Urothelium cell line (cell line): ENCODE measurements at places on chromosomes 4 and X.

DNA sequence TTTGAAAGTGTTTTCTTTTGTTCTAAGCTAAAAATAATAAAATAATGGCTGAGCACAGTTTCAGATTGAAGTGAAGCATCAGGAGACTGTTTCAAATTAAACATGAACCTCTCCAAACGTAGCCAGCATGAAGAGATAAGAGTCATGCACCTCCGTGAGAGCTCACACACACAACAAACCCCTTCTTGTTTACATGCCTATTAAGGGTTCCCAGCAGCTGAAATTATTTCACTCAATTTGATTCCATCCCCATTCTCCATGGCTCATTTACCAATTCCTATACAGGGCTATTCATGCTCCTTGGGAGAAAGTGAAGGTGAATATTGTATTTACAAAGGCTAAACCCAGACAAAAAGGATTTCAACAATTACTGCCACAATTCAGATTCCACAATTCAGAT is 954.1 kb upstream of the INTU start:
- no peak for DNase-seq

DNA sequence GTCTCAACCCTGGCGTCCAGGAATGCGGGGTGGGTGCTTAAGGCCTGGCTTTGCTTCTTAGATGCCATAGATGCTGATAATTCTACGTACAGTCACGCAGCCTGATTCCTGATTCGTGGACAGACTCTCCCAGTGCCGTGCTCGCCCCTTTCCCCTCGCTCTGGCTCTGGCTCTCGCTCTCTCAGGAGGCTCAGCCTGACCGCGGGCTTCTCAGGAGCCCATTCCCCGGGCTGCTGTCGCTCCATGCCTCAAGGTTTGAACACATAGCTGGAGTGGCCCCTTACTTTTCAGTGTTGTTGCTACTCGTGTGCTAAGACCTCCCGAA is 59.2 kb upstream of the ZC4H2 start:
- peak; percentile 23 for DNase-seq

- no peak for DNase-seq
These were observed at the start of gene SHISA3 for GRCh38 chr4:42396752-42397634. SHISA3 (plus strand) TSS chr4:42397488; CDS start chr4:42398057, 569 bp downstream.

DNA sequence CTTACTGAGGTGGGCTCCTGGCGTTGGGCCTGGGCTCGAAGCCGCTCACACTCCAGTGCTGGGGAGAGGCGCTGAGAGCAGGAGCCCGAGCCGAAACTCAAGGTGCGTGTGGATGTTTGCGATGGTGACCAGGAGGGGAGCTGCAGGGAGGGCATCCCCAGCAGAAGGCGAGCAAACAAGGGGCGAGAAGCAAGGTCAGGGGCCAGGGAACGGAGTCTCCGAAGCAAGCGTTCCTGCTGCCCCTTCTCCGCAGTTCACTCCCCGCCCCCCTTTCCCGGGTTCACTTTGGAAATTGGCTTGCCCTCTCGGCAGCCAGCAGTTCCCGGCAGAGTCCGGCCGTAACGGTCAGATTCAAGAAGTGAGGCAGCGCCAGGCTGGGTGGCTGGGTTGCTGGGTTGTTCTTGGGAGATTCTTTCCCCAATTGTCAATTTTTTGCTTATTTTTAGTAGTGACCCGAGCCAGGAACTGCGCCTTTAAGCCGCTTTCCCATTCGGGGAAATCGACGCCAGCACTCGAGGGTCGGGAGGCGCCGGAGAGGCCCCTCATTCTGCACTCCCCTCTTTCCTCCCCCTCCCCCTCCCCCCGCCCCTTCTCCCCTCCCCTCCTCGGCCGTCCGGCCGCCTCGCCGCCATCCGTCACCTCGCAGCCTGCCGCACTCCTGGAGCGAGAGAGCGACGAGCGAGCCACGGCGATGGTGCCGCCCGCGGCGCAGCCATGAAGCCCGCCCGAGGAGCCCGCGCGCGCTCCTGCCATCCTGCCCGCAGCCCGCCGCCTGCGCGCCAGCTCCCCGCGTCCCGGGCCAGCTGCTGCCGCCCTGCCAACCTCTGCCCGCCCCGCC is at the start of gene FRMPD3:
Gene FRMPD3, plus strand, starts transcription at position 655 of the 838 bp plus-strand sequence. CDS start 76,937 bp downstream, outside the sequence.
- DNase-seq, result peak; percentile 29

GRCh38 chr4:98452091-98452490 is 190.9 kb downstream of the RAP1GDS1 start:
- no peak for DNase-seq

- DNase-seq, result peak; percentile 31
These were observed 82.4 kb upstream of the TMEM150C start for GRCh38 chr4:82643994-82644733.

DNA sequence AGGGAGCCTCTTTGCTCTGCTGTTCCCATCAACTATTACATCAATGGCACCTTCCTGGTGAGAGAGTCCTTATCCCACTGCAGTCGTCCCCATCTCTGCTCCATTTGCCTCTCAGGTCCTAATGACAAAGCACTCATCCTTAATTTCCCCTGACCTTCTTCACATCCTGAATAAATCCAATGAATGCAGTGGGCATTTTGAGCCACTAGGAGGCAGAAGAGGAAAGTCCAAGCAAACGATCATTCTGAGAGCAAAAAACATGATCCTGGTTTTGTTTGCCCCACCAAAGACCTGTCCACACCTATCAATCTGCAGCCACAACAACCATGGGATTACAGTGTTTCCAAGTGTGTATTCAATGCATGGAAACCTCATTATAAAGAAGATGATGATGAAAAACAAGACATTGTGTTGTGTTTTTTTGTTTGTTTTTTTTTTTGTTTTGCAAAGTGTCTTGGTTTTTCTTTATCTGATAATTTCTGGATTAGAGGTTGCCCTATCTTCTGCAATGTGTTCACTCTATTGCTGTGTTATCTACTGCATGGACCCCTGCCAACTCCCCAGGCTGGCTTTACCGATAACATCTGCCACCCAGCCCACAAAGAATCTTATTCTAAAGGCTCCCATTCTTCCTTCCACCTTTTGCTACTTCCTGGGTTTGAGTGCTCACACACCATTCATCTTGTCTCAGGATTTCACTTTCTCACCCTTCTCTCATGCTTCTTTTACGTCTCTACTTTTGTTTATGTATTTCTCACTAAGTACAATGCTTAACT is 207.2 kb downstream of the NLGN4X start:
- DNase-seq, result no peak

- no peak for DNase-seq
These were observed 55.1 kb downstream of the DMD start for GRCh38 chrX:33156152-33156726.

DNA sequence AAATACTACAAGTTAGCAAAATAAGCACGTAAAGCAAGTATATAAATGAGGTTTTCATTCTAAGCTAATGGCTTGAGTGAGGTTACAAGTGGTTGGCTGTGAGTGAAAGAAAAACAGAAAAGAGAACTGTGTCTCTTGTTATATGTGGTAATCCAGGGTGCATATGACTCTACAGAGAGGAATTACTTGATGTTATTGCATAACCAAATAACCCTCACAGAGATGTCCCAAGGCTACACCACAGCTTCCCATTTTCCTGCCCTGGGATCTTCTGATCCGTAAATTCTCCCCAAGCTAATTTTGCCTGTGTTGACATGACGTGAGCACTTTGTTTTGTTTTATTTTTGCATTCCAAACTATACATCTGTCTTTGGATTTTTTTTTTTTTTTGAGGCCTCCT is 470.0 kb upstream of the INTU start:
- DNase-seq, result no peak

- peak; percentile 60 for DNase-seq
These were observed 1646.9 kb upstream of the ADGRL3 start for GRCh38 chr4:59553063-59553720.

DNA sequence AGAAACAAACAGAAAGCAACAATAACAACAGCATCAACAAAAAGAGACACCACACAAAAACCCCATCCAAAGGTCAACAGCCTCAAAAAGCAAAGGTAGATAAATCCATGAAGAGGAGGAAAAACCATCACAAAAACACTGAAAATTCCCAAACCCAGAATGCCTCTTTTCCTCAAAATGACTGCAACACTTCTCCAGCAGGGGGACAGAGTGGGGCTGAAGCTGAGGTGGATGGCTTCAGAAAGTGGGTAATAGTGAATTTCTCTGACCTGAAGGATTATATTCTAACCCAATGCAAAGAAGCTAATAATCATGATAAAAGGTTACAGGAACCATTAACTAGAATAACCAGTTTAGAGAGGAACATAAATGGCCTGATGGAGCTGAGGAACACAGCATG is 888.2 kb downstream of the RAB28 start:
- DNase-seq, result no peak

- peak; percentile 9 for DNase-seq
These were observed 8.1 kb downstream of the ETDB start for GRCh38 chrX:135112096-135112729.

- no peak for DNase-seq
These were observed 56.1 kb downstream of the PRSS12 start for GRCh38 chr4:118296729-118297128.

DNA sequence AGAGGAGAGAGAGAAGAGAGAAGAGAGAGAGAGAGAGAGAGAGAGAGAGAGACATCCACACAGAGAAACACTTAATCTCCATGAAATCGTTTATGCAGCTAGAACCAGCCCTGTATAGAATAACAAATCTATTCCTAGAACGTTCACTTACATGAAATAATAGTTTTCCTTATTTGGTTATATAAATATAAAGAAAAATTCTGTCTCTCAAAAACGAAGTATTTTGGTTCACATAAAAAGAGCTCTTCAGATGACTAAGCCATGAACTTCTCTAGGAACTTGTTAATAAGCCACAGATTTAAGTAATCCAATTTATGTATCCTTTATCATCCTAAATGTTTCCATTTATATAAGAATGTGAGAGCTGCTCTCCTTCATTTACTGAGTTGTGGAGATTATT is 1315.1 kb upstream of the PCDH7 start:
- no peak for DNase-seq

DNA sequence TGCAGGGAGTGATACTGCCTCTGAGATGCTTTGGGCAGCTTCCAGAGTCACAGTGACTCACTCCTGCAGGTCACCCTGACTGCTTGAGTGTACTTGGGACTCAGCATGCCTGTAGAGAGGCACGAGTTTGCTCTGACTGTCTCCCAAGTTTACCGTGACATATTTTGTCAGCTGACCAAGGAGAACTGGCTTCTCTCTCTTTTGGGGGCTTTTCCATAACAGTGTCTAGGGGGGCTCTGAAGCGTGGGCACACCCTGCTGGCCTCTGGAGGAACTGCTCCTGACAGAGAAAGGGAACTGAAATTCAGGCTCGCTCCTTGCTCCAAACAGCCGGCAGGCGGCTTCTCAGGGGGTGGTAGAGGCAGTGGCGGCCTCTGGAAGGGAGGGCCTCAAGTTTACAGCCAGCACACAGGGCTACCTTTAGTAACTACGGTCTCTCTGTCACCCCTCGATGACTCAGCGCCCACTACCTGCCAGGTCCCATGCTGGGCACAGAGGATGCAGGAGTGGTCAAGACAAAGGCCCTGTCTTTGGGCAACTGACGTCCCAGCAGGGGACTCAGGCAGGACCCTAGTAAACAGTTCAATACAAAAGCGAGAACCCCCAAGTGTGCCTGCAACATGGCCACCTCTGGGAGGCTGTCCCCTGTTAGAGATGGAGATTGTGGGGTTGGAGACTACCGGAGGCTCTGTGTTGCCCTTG is 17.8 kb downstream of the ZNF185 start:
- DNase-seq, result peak; percentile 26

DNA sequence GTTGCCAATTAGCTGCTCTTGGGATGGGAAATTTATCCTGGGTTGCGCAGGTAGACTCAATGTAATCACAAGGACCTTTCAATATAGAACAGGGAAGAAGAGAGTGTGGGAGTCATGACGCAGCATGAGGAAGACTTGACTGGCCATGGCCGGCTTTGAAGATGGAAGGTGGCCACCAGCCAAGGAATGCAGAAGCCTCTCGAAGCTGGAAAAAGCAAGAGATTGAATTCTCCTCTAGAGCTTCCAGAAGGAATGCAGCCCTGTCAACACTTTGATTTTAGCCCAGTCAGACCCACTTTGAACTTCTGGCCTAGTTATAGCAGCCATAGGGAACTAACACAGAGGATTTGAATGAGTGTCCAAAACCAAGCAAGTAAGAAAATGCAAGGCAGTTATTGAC is 14.7 kb upstream of the SH3KBP1 start:
- no peak for DNase-seq

- no peak for DNase-seq
These were observed 52.6 kb downstream of the SULT1B1 start for GRCh38 chr4:69707807-69708206.

DNA sequence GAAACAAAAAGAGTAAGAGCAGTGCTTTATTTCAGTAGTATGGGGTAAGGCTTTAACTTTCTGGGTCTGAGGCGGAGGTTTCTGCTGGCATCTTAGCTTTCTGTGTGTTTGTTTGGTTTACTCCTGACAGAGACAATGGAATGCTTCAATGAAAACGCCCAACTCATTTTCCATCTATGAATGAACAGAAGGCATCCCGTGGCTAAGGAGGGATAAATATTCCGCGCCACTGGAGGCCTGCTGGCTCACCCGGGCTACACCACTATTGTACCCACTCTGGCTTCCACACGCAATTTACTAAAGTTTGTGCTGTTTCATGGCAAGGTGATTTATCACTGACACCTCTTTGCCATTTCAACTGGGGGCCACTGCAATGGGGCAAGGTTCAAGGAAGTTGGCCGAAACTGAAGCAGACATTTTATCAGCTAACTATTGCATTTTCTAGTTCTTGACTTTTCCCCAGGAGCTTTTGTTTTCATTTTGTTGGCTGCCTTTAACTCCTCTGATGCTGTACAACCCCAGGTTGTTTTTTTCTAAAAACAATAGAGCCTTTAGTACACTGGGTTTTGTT is 32.8 kb upstream of the PPARGC1A start:
- DNase-seq, result no peak

DNA sequence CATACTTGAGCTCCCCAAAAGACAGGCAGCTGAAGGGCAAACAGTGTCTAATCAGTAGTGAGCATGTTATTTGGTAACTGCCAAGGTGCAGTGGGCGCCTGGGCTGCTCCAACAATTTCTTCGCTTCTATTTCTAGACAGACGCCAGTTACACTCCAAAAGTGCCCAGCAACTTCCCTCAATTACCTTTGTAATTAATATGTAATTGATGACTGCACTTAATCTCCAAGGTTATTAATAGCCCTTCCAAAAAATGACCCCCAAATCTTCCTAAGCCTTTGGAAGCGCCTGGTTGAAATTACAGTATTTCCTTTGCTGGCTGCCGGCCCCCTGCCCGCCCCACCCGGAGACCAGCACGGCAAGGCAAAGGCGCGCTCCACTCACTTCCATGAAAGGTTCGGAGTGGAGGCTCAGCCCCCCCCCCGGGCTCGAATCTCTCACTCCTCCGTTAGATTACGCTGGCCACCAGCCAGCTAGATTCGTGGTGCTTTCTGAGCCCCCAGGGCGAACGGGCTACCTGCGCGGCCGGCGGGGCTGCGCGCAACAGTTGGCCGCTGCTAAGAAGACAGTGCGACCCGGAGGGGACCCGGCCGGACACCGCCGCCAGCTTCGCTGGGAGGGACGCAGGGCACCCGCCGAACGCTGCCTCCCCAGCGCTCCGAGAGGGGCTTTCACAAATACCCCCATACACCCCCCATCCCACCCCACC is 1.9 kb downstream of the GPC4 start:
- DNase-seq, result no peak

- no peak for DNase-seq
These were observed 512 bp upstream of the ANTXR2 start for GRCh38 chr4:80073473-80074008.
